CD4-positive, alpha-beta T cell treated with Interleukin-6 for 4 hours (primary cell): ENCODE measurements at places on chromosomes 1 and 21.

DNA sequence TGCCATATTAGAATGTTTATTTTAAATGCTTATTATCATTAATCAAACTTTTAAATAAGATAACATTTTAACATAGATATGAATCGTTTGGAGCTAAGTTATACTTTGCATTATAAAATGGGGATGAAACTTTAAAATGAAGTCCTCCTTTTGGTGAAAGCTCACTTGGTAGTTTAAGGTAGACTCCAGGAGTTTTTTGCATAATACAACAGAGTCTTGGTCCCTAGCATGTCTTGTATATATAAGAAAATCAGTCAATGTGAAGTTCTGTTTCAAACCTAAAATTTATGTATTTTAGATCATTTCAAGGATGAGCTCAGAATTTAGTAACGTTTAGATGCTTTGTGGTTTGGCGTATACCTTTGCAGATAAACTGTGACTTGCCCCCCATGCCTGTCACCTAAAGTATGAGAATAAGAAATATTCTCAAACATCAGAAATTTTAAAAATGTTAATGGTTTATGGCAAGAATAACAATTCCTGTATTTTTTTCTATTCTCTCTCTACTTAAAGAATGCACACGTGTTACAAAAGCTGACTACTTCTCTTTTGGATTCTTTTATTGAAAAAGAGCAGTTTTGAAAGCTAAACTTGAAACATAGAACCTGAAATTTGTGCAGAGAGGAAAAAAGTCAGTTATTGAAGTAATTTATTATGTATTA lies 3.8 kb downstream of the NFIA start:
- DNase-seq = no peak

DNA sequence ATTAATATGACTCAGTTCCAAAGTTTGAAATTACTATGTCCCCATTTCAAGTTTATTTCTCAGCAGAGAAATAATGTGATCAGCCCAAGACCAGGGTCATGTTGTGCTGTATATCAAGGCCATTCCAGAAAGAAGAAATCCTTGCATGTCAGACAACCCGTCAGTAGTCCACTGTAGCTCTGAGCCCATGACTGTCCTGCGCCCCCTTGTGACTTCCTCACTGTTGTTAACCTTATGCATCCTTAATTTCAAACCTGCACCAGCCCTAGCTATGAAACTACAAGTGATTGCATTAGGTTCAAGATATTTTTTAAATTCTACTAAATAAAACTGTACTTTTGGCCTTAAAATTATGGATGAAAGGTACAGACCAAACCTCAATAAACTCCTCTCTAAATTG lies 133.0 kb downstream of the LRRC7 start:
- peak; percentile 1 for DNase-seq

GRCh38 chr1:27365372-27366112 lies 1.2 kb downstream of the MAP3K6 start:
- DNase-seq = peak; percentile 85

GRCh38 chr1:220680085-220680687 lies 10.0 kb upstream of the C1orf115 start:
- DNase-seq = peak; percentile 23

DNA sequence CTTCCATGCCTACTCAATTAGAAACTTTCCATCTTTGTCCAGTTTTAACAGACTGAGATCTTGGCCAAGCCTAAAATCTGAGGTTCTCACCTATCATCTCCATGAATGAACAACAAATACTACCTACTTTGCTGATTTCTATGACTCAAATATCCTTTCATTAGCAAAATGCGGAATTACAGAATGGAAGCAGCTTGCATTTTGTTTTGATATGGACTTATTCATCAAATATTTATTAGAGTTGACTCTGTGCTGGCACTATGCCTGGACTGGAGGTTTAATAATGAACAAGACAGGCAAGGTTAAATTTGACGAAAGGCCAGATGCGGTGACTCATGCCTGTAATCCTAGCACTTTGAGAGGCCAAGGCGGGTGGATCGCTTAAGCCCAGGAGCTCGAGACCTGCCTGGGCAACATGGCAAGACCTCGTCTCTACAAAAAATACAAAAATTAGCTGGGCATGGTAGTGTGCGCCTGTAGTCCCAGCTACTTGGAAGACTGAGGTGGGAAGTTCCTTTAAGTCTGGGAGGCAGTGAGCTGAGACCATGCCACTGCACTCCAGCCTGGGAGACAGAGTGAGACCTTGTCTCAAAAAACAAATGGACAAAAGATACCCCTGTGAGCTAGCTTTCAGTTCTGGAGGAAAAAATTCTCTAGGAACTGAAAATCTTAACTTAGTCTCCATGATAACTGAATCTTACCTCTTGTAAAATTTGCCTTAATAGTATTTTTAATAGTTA lies 29.4 kb upstream of the SOD1 start:
- no peak for DNase-seq

GRCh38 chr1:159342761-159343425 lies 40.8 kb downstream of the FCER1A start:
- no peak for DNase-seq

DNA sequence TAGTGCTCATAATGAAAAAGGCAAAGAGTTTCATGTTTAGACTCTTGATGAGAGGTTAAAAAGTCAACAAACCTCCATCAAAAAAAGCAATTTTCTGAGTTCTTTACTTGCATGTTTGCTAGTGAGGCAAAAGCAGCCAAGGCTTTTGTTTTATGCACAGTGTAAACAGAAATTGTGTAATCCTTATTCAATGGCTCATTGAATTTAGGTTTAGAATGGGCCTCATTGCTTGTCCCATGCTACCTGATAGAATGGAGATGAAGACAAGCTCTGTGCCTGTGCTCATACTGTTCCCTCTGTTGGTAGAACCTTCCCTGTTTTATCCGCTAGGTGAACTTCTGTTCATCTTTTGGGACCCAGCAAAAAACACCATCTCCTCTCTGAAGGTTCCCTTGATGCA lies 10.0 kb upstream of the LRRC8D start:
- no peak for DNase-seq

DNA sequence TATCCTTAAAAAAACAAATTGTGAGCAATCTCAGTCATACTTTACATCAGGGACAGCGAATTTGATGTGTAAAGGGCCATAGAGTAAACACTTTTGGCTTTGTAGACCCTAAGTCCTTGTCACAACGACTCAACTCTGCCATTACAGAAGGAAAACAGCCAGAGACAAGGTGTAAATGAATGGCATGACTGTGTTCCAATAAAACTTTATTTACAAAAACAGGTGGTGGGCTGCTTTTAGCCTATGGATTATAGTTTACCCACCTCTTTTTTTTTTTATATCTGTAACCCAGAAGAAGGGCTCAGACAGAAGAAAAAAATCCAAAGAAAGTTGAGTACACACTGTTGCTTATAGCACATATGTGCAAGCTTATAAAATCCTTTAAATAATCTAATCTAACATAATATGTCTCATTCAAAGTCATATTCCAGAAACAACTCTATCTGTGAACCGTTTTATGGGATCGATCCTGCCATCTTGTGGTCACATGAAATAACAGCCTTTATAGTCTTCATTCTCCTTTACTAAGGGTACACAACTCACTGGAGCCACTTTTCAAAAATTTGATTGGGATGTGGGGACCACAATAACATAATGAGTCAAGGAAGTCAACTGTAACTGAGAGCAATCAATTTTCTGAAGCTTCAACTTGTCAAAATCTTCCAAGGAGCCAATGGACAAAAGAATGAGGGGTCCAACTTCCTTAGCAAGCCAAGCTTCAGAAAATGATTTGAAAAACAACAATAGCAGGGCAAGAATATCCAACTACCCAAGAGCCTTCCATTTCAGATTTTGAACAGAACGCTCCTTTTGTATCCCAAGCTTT lies 142.2 kb upstream of the KRTAP19-8 start:
- DNase-seq = peak; percentile 48

- DNase-seq = no peak
Observed at GRCh38 chr1:244163861-244164510, 112.9 kb downstream of the ZBTB18 start.

DNA sequence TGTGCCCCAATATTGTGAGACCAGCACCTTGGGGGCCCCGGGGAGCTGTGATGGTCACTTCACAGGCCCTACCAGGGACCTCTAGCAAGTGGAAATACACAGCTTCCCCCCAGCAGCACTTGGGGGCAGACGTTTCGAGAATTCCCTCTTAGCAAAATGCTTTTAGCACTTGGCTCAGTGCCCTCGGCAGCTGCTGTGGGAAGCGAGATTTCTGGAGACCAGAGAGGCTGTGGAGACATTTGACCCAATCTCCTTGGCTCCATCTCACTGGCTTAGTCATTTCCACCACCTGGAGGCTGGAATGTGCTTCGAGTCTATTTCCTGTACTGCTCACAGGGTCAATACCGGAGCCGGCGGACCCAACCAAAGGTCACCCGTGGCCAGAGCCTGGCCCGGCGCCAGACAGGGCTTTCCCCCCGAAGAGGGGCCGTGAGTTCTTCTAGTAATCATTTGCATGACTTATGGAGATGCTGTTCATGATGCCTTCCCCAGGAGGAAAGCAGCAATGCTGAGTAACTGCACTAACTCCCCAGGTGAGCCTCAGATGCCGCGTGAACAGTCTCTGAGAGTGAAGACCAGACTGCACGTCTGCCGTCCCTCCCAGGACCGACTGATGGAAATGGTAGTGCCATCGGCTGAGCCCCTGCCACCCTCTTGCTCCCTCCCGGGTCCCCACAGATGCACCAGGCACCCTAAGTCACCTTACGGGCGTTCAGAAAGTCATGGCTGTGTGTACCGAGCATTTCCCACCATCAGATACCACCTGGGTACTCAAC lies 4.4 kb upstream of the C2CD2 start:
- no peak for DNase-seq

- no peak for DNase-seq
Observed at GRCh38 chr1:85549834-85550233, 30.7 kb upstream of the CCN1 start.

DNA sequence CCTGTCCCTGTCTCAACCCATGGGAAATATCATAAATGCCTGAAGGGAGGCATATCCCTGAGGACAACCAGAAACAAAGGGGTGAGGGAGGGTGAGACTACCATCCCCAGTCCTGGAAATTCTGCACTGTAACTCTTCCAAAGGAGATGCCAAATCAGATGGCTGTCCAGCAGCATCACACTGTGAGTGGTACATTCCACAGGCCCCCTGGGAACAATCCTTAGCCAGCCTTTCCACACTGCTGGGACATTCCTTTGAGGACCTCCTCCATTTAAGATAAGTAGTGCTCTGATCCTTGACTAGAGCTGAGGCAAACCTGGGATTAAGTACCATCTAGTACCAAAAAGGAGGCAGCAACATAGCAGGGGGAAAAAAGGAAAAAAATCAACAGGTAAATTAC lies 10.7 kb downstream of the IVL start:
- no peak for DNase-seq

DNA sequence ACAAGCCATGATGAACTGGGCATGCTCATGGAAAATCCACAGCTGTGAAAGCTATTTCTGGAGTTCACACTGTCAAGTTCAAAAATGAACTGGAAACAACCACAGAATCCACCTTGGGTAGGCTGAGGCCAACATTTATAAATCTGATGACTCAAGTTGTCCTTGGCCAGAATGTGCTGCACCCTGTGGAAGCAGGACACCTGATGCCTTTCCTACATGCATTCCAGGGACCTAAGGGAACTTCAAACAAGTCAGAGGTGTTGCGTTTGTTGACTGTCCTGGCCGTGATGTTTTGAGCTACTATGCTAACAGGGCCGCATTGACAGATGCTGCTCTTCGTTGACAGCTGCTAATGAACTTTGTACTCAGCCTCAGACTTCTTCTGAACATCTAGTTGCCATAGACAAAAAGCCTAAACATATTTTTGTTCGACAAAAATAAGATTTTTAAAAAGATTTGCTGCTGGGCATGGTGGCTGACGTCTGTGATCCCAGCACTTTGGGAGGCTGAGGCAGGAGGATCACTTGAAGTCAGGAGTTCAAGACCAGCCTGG lies 127.9 kb upstream of the SLC45A1 start:
- no peak for DNase-seq

- DNase-seq = no peak
Observed at GRCh38 chr1:195185321-195185720, 1422.9 kb downstream of the KCNT2 start.

GRCh38 chr21:42523941-42524340 lies 10.3 kb downstream of the SLC37A1 start:
- no peak for DNase-seq

DNA sequence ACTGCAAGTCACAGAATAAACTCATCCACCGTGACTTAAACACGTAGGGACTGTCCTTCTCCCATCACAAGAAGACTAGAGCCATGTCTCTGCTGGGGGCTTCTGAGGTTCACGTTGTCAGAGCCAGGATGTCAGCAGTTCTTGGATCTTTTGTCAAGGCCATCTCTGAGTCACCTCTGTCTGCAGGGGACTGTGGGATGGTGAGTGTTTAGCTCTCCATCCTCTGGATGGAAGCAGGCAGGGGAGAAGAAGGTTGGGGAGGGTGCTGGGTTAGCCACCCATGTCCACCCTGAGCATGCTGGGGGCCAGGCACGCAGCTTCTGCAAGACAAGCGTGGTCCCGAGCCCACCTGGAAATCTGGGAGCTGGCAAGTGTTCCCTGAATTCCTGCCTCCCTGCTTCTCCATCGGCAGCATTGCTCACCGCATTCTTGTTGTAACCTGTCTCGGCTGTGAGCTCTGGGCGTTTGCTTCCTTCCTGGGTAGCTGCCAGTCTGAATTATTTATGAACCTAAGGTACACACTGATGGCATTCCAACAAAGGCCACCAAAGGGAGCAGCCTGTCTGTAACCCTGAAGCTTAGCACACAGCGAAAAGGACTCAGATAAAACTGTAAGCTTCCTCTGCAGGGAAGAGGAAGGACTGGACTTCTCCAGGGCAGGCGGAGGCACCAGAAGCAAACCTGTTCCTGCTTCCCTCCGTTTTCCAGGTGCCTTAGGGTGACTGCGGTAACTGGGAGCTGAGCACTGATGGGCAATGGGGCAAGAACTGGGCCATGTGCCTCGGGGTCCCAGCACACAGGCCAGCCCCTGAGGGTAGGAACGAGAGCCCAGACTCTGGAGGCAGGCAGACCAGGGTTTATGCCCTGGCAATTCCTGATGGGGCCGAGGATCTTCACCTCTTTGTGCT lies 88.6 kb downstream of the RIPK4 start:
- no peak for DNase-seq

DNA sequence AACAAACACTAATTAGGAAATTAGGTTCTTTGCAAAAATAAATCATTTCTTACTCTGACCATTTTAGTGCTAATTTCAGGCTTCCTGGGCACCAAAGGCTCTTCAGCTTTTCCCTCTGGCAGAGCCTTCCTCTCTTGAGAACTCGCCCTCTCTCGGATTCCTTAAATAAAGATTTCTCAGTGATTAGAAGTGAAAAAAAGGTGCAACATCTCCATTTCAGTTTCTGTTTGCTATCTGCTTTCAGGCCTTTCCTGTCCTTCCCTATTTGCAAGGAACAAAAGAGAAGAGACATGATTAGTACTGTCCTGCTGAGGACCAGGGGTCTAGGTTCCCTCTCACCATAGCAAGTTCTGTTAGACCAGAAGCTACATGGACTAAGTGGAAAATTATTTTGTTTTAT lies 27.8 kb upstream of the CACYBP start:
- DNase-seq = no peak

GRCh38 chr1:44336668-44337067 lies 18.4 kb downstream of the ERI3 start:
- DNase-seq = no peak
